ENCODE measurements at places on chromosomes 2 and 18.

GRCh38 chr18:33156906-33157470, 283.5 kb downstream of the CCDC178 start:
- DNase-seq: no peak

DNA sequence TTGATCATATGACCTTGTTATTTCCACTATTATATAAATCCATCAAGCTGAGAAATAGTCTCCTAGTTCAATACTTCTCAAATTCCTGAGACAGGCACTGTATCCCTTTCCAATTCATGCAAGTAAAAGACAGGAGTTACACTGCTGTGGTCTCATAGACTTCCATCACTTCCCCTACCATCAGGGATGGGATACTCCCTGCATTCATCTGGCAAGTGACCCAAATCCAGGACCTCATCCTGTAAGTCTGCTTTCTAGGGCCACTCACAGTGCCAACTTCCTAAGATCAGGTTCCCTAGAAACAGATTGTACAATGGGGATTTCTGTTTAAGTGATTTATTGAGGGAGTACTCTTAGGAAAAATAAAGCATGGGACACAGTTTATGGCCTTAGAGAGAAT, 424.0 kb upstream of the CDH7 start:
- no peak for DNase-seq

DNA sequence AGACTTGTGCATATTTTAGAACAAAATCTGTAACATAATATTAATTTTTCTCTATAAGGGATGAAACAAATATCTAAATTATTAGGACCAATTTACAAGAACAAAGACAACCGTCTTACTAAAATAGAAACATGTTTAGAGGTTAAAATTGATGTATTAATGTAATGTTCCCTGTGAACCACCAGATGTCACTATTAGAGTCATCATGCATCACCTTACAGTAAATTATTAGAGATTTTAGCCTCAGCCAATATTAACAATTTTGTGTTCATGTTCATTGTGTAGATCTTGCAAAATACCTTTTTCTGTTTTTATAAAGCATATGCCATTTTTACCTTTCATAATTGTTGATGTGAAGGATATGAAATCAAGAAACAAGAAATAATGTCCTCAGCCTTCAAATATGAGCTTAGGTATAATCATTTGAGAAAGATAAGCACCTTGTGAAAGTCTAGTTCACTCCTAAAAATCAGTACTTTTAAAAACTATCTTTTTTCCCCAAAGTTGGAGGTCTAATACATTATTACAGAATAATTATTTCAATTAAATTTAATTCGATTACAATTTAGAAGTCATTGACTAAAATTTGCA, 344.3 kb upstream of the KCNH7 start:
- peak; percentile 8 for DNase-seq

- no peak for DNase-seq
Measured at GRCh38 chr2:144088863-144089262, 431.1 kb downstream of the ZEB2 start.

DNA sequence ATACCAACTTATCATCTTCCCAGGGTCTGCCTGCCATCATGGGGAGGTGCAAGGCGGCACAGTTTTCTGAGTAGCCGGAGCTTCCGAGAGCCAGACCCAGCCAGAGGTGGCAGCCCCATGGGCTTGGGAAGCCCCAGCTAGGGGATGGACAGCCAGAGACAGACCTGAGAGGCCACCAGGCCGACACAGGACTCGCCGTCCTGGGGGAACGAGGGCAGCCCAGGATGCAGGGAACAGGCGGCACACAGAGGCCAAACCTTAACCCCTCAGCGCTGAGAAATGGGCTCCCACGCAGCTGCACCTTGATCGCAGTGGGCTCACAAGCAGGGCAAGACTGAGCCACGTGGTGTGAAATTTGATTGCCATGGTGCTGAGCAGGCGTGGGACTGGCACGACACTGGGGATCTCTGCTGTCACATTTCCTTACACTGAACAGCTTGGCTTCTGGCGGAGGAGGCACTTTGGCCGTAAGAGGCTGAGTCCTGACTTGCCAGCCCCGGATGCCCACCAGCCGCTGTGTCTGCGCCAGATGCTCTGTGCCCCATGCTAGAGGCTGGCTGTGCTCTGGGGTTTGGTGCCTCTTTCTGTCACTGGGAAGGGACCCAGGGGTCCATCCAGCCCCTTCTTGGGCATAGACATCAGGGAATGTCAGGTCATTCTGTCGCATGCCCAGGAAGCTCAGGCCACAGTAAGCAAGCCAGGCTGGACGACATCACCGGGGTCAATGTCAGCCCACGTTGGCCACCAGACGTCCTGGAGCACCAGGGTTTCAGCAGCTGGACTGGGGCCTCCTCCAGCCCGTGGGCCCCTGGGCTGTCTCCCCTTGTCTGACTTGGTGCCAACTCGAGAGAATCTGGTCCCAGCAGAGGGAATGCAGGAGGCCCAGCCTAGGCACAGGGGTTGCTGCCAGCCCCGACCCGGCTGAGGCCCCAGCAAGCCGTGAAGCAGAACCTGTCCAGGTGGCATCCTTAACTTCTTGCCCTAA, 312.1 kb upstream of the MYT1L start:
- no peak for DNase-seq

DNA sequence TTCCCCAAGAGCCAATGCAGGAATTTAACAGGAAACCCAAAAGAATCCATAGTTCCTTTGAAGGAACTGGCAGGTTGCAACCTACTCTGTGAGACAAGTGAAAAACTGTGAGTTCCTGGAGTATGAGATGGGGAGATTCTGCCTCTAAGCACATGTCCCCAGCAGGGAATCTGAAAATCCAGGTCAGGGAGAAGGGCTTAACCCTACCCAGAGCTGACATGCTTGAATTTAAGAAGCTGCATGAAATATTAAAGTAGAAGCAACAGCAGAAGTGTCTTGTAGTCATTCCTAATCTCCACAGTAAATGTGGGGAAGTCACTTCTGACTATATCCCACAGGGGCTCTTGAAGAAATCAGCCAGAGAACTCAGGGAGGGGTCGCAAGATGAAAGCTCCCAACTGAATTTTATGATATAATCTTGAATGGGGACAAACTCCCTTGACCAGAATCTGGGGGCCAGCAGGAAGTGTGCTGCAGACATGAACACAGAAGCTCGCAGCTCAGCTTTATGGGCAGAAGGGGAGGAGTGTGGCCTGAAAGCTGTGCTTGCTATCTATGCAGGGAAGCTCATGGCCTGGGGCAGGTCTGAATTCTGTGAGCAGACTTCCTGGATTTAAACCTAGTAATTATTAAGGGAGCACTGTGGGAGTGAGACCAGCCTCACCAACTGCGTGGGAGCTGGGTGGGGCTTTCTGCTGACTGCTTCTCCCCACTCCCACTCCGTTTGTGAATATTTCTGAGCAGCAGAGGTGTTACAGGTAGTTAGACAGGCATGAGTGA, 184.1 kb upstream of the KYNU start:
- DNase-seq: peak; percentile 87

DNA sequence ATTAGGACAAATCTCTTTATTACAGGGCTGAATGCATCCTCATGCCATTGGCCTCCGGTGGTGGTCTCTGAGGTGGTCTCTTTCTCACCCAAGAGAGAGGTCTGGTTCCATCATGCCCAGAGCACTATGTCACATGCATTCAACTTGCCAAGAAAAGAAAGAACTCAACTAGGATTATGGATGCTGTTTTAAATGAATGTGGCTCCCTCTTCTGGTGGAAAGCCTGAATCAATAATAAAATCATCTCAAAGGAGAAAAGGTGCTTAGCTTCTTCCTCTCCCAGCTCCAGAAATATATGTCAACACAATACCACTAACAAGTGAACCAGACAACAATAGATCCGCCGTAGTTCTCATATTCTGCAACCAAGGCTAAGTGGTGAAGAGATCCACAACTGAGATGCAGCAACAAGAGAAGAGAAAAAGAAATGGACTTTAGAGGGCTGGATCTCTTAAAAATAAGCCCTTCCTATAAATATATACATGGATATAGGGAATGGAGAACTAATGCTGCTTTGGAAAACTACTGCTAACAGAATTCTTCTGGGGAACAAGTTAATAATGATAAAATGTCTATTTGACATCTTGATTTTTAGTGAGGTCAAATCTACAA, 396.8 kb downstream of the NCKAP5 start:
- peak; percentile 72 for DNase-seq

All from KBM-7 (cell line).